CD14-positive monocyte (primary cell): ENCODE measurements at places on chromosomes 5 and 9. TPM values are rescaled to one million over a fixed set of nuclear protein-coding genes. Genes with fewer than 3 reads are reported as not detected.

DNA sequence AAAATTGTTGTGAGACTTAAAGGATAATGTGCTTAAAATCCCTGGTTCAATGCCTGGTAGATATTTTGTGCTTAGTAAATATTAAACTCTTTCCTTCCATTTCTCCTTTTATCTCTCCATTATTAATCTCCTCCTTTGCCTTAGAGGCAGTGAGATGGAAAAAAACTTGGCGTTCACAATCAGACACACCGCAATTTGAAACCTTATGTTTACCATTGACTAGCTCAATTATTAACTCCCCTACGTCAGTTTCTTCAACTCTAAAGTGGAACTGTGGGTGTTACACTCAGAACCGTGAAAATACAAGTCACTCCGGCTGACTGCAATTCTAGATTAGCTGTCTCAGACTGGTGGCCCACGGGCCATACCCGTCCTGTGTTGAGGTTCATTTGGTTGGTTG, 327.2 kb downstream of the DEPDC1B start:
- H3K4me3 ChIP-seq, result no peak overlapping the region
- H3K27ac ChIP-seq, result no peak overlapping the region
- no peaks in the 10 kb centered on the region for H3K36me3 ChIP-seq
- DNase-seq, result no peak

GRCh38 chr9:37144762-37145161, 24.4 kb downstream of the ZCCHC7 start:
- H3K36me3 ChIP-seq, result no peaks in the 10 kb centered on the region
- no peak overlapping the region for H3K4me3 ChIP-seq
- H3K27me3 ChIP-seq, result no peaks in the 10 kb centered on the region
- peaks cover 19% of the 10 kb centered on the region for H3K4me1 ChIP-seq
- DNase-seq, result no peak

- H3K27me3 ChIP-seq, result no peaks in the 10 kb centered on the region
- no peaks in the 10 kb centered on the region for H3K36me3 ChIP-seq
- H3K27ac ChIP-seq, result no peak overlapping the region
- no peak overlapping the region for H3K4me3 ChIP-seq
- no peak for DNase-seq
Observed at GRCh38 chr9:112914524-112914923, 23.8 kb upstream of the SLC46A2 start.

DNA sequence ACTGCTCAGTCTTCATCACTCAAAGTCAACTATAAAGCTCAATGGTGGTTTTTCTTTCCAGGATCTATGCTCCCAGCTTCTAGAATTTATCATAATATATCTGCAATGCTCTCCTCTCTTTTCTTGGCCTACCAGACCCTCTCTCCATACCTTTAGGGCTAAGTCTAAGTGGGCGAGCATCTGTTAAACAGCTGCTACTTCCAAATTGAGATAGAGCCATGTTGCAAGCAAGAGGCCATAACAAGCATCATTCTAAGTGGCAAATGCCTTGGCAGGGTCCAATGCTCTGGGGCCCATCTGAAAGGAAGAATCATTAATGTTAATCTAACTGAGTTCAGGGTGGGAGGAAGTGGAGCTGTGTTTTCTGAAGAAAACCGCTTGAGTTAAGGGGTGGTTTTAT, 324.0 kb downstream of the TLR4 start:
- H3K27me3 ChIP-seq, result no peaks in the 10 kb centered on the region
- H3K36me3 ChIP-seq, result no peaks in the 10 kb centered on the region
- no peak for DNase-seq
- no peak overlapping the region for H3K4me3 ChIP-seq
- no peak overlapping the region for H3K27ac ChIP-seq

DNA sequence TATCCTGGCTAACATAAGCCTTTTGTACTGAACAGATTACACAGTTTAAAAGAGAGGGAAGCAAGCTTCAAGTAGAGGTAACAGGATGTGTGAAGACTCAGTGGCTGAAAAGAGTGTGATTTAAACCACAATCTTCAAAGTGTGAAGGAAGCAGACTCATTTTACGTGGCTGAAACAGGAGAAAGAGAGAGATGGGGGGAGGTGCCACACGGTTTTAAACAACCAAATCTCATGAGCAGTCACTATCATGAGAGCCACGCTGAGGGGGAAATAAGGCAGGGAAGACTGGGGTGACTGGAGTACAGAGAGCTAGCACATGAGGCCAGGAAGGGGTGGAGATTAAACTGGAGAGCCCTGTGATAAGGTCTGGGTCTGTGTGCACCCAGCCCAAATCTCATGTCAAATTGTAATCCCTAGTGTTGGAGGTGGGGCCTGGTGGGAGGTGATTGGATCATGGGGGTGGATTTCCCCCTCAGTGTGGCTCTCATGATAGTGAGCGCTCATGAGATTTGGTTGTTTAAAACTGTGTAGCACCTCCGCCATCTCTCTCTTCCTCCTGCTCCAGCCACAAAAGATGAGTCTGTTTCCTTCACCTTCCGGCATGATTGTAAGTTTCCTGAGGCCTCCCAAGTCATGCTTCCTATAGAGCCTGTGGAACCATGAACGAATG, 318.6 kb upstream of the CD180 start:
- no peaks in the 10 kb centered on the region for H3K4me1 ChIP-seq
- H3K4me3 ChIP-seq, result no peak overlapping the region
- no peaks in the 10 kb centered on the region for H3K27me3 ChIP-seq
- H3K27ac ChIP-seq, result no peak overlapping the region

- no peak overlapping the region for H3K4me3 ChIP-seq
- no peaks in the 10 kb centered on the region for H3K4me1 ChIP-seq
- peak; percentile 1 for DNase-seq
- H3K36me3 ChIP-seq, result no peaks in the 10 kb centered on the region
Observed at GRCh38 chr5:171484460-171484899, 65.0 kb downstream of the FGF18 start.

DNA sequence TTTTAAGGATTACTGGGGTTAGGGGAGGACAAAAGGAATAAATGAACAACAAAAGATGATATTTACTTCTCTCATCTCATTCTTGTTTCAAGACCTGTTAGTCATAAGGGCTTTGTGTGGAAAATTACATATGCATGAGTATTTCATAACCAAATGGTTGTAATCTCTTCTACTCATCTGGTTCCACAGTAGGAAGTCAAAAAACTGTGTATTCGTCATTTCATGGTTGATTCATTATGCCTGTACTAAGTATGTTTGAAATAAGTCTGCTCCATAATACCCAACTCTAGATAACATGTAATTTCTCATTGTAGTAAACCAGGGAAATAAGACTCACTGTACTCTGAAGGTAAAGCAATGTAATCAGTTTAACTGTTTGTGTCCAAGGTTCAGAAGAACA, 212.9 kb downstream of the ARRDC3 start:
- peak overlapping the region; percentile 91 for H3K27ac ChIP-seq
- peaks cover 24% of the 10 kb centered on the region for H3K4me1 ChIP-seq
- H3K4me3 ChIP-seq, result peak overlapping the region; percentile 6
- H3K27me3 ChIP-seq, result no peaks in the 10 kb centered on the region

GRCh38 chr9:130110596-130111021, 56.9 kb downstream of the GPR107 start:
- H3K4me1 ChIP-seq, result no peaks in the 10 kb centered on the region
- no peak overlapping the region for H3K27ac ChIP-seq
- no peak overlapping the region for H3K4me3 ChIP-seq
- no peak for DNase-seq
- peaks cover 90% of the 10 kb centered on the region for H3K36me3 ChIP-seq
- no peaks in the 10 kb centered on the region for H3K27me3 ChIP-seq

- no peak overlapping the region for H3K4me3 ChIP-seq
- no peaks in the 10 kb centered on the region for H3K36me3 ChIP-seq
- no peaks in the 10 kb centered on the region for H3K4me1 ChIP-seq
Observed at GRCh38 chr9:109767404-109767803, 12.6 kb upstream of the PALM2AKAP2 start.

DNA sequence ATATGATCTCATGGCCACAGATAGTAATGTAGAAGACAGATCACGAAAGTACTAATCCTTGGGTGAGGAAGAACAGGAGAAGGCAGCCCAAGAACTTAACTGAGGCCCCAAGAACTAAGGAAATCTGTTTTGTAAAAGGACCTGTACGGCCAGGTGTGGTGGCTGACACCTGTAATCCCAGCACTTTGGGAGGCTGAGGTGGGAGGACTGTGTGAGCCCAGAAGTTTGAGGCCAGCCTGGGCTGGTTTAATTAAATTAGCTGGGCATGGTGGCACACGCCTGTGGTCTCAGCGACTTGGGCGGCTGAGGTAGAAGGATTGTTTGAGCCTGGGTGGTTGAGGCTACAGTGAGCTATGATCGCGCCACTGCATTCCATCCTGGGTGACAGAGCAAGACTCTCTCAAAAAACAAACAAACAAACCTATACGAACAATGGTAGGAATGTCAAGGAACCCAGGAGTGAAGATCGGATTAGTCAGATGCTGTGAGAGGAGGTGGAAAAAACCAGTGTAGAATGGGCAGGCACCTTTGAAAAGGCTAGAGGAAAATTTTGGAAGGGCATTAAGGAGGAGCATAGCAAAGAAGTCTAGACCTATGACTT, 283.8 kb upstream of the DMRT1 start:
- H3K36me3 ChIP-seq, result no peaks in the 10 kb centered on the region
- H3K4me3 ChIP-seq, result no peak overlapping the region
- no peak overlapping the region for H3K27ac ChIP-seq
- no peaks in the 10 kb centered on the region for H3K4me1 ChIP-seq
- DNase-seq, result no peak

DNA sequence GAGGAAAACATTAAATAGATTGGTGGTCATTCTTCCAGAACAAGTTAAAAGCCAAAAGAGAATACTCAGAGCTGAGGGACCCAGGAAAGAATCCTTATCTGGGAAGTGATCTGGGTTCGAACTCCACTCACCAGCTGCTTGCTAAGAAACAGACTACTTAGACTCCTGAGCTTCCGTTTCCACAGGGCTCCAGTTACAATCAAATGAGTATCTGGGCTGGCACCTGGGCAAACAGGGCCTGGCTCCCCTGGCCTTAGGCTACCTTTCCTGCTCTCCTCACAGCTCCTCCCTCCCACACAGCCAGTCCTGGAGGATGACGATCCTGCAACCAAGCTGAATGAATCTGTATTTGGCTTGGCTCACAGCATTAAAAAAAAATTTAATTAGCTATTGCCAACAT, 2.5 kb downstream of the MAPK9 start:
- DNase-seq, result no peak
- H3K4me1 ChIP-seq, result peaks cover 27% of the 10 kb centered on the region
- H3K36me3 ChIP-seq, result peaks cover 13% of the 10 kb centered on the region
- H3K27me3 ChIP-seq, result no peaks in the 10 kb centered on the region
- no peak overlapping the region for H3K27ac ChIP-seq

DNA sequence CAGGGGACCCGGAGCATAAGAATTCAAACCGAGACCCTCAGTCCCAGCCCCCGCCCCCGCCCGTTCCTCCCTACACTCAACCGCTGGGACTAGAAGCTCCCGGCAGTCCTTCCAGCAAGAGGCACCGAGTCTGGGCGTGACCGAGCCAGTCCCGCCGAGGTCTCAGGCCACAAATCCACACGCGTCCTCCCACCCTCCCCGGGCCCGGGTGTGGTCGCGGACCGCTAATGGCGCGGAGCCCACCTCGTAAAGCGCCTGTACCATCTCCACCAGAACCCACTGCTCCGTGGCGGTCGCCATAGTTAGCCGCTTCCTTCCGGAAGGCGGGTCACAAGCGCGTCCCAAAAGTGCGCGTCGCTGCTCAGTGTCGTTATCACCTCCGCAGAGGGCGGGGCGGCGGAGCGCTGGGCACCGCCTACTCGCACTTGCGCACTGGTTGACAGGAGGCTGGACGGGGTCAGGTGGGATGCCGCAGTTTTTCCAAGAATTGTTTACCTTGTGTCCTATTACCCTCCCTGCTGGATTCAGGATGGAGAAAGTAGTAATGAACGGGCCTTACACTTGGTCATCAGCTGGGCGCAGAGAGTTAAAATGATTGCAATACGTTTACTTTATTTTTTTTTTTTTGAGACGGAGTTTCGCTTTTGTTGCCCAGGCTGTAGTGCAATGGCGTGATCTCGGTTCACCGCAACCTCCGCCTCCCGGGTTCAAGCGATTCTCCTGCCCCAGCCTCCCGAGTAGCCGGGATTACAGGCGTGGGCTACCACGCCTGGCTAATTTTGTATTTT, at the start of gene SPTLC1:
Gene SPTLC1 (minus strand): TSS at position 343 of the 788 bp plus-strand sequence. CDS start 43 bp downstream, at position 300.
- DNase-seq, result peak; percentile 95
- peak within 1 kb of the TSS; percentile 92 for H3K4me3 ChIP-seq
- H3K36me3 ChIP-seq, result no peaks in the 10 kb centered on the region
- peaks cover 41% of the 10 kb centered on the region for H3K4me1 ChIP-seq

- H3K4me3 ChIP-seq, result no peak overlapping the region
- no peak for DNase-seq
- H3K27ac ChIP-seq, result no peak overlapping the region
- H3K4me1 ChIP-seq, result no peaks in the 10 kb centered on the region
Observed at GRCh38 chr5:115337882-115338281, 41.4 kb upstream of the CCDC112 start.

GRCh38 chr5:81226949-81227348, 6.2 kb upstream of the CKMT2 start:
- H3K27ac ChIP-seq, result no peak overlapping the region
- no peaks in the 10 kb centered on the region for H3K27me3 ChIP-seq
- H3K4me1 ChIP-seq, result no peaks in the 10 kb centered on the region

- DNase-seq, result no peak
- no peak overlapping the region for H3K27ac ChIP-seq
- no peak overlapping the region for H3K4me3 ChIP-seq
Observed at GRCh38 chr5:53035868-53036381, 46.8 kb downstream of the ITGA2 start.

DNA sequence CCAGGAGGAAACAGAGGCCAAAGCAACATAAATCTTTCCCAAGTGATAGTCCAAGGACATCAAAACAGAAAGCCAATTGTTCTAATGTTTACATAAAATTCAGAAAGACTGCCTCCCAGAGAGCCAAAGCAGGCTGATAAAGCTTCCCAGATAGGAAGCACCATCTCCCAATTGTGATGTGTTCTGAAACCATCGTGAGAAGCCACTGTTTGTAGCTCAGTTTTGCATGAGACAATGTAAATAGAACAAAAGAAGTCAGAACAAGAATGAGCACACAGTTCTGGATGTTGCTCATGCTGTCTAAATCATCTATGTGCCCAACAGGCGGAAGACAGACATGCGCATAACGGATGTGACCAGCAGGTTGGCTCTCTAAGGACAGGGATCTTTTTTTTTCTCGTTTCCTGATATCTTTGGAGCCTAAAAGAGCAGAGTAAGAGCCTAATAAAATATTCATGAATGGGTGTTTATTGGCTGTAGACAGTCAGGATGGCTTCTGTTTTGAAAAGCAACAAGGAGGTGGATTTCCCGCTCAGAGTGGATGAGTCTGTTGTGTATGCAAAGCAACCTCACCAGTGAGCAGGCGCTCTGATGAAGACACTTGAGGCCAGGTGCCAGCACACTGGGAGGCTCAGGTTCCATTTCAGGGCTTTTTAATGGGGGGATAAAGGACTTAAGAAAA, 113.6 kb downstream of the GNA14 start:
- H3K27ac ChIP-seq, result no peak overlapping the region
- no peaks in the 10 kb centered on the region for H3K27me3 ChIP-seq
- H3K36me3 ChIP-seq, result no peaks in the 10 kb centered on the region
- no peak for DNase-seq
- H3K4me3 ChIP-seq, result no peak overlapping the region

Gene IGIP
- polyA plus RNA-seq, result 0.10 and 0.75 TPM in 2 replicates

Gene MVB12B
- polyA plus RNA-seq, result 7.7 and 8.1 TPM in 2 replicates

Gene MYMK
- not detected for polyA plus RNA-seq

Gene TLX3
- polyA plus RNA-seq, result not detected

Gene KIF24
- polyA plus RNA-seq, result not detected
